Stimulated activated CD8-positive, alpha-beta memory T cell treated with anti-CD3 and anti-CD28 coated beads, Interleukin-7, amount 100 ng/mL, for 48 hours (primary cell): ENCODE measurements at places on chromosomes 12 and 14.

DNA sequence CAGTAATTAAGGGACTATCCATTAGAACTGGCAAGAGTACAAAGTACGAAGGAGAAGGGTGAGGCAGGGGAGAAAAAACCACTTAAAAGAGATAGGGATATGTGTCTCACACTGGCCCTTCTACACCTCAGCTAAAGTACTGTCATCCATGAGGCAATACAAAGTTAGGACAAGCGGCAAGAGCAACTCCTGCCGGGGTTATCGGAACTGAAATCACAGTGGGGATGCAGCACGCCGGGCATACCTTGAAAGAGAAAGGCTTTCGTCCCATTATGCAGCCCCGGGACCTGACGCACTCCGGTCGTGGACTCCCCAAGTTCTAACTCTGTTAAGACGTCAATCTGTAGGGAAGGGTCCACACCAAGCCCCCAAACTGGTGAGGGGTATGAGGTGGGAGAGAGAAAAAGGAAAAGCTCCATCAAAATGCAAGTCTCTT is 1.1 kb downstream of the NELL2 start:
- DNase-seq, result no peak

- DNase-seq, result no peak
Observed at GRCh38 chr12:62194616-62195015, 65.6 kb upstream of the USP15 start.

DNA sequence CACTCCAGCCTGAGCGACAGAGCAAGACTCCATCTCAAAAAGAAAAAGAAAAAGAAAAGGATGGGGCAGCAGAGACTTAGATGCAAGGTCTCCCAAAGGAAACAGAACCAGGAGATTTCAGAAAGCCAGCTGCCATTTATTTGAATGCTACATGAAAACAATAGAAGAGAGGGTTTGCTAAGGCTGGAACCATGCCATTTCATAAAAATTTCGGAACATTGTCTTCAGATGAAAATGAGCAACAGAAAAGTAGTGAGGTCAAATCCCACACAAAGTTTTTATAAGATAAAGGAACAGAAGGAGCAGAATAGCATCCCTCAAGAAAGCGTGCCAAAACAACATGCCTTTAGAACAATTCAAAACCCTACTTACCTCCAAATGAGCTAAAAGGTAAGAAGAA is 175.3 kb downstream of the ETV6 start:
- no peak for DNase-seq

GRCh38 chr14:58697930-58698642 is 60.3 kb downstream of the DACT1 start:
- no peak for DNase-seq

DNA sequence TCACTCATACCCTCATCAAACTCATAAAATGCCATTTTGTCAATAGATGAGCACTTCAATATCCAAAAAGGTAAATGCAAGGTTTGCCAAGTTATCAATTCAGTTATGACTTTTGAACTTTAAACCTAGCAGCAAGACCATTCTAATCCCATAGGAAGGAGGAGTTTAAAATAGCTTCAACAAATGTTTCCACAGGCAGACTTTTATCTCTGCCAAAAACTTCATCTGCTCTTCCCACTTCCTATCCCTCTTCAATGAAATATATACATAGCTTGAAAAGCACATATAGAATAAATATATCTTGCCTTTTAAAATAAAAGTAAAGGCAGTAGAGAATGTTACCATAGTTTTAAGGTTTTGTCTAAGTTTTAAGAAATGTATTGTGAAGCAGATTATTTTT is 1749.1 kb upstream of the SEL1L start:
- no peak for DNase-seq

DNA sequence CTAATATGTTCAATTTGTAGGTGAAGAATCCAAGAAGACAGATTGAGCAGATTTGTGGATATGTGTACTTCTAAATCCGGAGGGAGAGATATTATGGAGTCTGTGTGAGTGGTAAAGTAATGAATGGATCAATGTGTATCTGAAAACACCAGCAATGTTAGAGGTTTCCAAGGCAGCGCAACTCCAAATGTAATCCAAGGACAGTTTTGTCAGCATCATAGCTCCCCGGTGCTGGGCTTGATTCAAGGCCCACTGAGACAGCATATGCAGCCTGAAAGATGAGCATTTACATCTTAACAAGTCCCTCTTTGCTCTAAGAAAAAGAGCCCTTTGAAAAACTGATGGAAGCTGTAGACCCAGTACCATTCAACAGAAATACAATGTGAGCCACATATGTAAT is 38.3 kb upstream of the FRMD6 start:
- DNase-seq, result no peak

DNA sequence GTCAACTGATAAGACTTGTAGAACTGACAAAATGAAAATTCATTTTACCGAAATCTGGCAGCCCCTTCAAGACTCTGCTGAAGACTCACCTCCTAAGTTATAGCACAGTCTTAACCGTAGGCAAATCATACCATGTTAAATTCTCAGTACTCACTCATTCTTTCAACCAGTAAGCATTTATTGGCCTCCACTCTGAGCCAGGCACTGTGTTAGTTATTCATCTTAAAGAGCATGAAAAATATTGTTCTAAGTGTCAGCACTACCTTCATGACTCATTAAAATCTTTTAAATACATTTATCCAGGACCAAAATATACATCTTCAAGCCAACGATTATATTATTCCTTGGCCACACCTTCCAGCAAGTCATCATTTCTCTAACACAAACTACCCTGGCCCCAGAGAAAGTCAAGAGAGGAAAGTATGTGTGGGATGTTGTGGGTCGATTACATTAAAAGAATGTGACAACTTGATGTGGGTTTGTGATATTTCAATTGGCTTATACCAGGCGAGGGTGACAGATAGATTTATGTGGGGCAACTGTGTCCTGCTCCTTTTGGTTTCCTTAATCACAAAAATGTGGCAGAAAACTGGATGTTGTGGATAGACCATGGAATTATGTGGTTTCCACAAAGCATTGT is 55.0 kb downstream of the TMEM30B start:
- DNase-seq, result no peak

- DNase-seq, result no peak
Observed at GRCh38 chr12:123744836-123745235, 17.3 kb upstream of the DNAH10 start.

DNA sequence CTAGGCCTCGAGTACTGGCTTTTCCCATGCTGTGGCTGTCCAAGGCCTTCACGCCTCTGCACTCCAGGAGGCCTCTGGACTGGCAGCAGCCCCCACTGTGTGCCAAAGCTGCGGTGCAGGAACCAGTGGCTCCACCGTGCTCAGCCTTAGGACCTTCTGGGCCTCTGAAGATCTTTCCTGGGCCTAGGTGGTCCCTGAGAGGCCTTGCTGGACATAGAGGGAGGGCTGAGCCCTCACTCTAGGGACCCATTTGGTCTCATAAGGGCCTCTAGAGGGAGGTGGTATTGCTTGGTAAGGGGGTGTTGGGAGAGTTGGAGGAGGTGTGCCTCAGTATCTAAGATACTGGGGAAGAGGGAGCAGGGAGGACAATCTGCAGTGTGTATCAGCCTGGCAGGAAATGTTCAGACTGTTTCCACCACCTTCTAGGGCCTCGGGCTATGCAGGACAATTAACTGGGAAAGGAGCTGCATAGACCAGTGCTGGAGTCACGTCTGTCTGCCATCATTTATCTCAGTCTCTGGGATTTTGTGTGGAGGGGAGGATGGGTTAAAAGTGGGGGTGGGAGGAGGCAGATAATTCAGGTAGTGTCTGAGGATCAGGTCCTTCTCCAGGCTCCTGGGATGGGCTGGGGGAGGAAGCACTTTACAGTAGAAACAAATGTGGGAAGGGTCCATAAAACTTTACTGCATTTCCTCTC is 2.9 kb downstream of the HOXC5 start:
- no peak for DNase-seq

DNA sequence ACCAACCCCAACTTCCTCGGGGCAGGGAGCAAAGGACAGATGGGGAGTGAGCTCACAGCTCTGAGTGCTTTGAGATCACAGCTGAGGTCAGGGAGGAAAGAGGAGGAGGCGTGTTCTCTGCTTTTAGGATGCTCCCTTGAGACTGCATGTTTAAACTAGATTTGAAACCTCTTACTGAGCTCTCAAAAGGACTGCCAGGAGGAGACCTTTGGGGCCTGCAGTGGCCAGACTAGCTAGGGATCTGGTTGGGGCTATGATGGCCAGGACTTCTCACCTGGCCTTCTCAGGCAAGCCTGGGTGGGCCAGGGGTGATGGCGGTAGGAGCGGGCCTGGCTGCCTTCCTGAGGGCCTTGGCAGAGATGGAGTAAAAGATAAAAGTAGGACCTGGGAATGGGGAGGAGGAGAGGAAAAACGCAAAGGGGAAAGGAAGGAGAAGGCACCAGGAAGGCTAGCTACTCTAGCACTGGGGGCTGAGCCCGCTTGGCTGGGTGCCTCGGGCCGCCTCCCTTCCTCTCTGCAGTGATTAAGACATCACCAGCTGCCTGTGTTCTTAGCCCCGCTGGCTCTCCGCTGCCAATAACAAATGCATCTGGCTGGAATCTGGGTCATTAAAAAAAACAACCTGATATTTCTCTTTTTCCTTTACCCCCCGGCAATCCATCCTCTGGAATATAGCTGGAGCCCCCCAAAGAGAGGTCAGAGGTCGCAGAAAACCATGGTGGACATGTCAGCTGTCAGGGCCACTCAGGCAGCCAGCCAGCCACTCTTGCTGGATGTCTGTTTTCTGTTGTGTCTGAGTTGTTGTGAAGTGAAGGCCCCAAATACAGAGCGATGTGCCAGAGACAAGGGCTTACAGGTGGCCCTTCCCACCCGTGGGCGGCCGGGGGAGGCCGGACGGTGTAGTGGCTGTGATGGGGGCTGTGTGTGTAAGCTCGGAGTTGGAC is 141.3 kb downstream of the TSPAN9 start:
- DNase-seq, result no peak

DNA sequence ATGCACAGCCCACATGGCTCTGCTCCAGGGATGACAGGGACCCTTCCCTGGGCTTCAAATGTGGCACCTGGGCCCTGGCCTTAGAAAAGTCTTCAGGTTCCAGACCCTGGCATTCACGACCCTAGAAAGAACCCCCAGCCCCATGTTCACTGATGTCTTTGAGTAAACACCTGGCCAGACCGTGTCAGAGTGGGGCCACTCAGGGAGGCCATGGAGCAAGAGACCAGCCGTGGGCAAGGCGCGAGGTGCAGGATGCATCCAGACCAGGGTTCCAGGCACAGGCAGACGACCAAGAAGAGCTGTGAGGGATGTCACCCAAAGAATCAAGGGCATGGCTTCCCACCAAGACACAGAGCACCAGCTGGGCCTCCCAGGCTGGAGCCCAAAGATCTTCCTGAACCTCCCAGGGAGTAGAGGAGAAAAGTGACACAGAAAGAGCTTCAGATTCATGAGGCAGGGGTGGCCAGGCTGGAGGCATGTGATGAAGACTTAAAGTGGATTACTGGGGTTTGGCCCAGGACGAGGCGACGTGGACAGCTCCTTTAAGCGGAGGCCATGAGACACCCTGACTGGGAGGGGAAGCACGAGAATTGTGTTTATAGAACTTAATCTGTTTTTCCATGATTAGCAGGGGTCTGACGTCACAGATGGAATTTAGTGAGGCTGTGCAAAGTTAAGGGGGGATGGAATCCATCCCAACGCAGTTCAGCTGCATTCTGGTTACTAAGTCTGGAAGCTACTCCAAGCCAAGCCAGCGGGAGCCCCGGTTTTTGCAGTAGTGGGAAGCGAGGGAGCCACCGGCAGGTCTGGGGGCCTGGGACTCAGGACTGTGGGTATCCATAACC is 61.6 kb downstream of the ARL6IP4 start:
- DNase-seq, result no peak

- no peak for DNase-seq
Observed at GRCh38 chr12:75260316-75260715, 50.7 kb upstream of the KCNC2 start.

DNA sequence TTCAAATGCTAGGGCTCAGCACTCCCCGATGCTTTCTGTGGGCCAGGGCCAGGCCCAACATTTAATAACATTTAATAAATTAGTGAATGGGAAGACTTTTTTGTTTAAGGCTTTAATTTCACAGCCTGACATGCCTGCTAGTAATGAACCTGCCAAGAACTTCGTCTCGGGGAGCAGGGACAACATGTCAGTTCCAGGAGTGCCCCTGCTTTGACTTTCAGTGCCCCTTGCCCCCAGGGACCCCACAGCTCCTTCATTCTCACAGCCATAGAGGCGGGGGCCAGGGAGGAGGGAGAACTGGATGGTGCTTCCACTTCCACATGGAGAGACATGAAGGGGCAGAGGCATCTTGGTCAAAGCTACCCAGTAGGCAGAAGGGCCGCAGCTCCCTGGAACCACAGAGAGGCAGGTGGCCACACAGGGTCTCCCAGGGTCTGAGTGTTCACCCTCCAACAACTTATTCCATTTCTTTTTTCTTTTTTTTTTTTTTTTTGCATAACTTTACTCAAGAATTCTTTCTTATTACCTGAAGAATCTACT is 66.0 kb upstream of the DDX11 start:
- DNase-seq, result no peak

DNA sequence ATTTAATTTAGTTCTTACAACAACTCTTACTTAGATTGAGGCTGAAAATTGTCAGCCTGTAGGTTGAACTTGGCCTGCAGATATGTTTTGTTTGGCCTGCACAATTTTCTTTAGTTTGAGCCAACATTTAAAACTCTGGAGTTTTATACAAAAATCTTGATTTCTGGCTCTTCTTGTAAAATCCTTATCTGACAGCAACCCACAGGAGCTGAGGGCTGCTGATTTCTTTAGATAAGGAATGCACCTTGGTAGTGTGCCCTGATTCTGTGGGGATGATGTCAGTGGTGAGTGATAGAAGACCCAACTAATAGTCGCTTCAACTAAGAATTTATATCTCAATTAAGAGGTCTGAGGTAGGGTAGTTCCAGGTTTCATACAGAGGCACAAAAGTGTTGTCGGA is 49.5 kb downstream of the SOCS2 start:
- no peak for DNase-seq

GRCh38 chr12:69733638-69734037 is 5.0 kb upstream of the RAB3IP start:
- no peak for DNase-seq

- no peak for DNase-seq
Observed at GRCh38 chr14:77889971-77890442, 90.1 kb downstream of the ADCK1 start.

- DNase-seq, result no peak
Observed at GRCh38 chr14:97266653-97267052, 469.5 kb downstream of the VRK1 start.

- no peak for DNase-seq
Observed at GRCh38 chr12:92757597-92758121, 54.9 kb downstream of the PLEKHG7 start.

DNA sequence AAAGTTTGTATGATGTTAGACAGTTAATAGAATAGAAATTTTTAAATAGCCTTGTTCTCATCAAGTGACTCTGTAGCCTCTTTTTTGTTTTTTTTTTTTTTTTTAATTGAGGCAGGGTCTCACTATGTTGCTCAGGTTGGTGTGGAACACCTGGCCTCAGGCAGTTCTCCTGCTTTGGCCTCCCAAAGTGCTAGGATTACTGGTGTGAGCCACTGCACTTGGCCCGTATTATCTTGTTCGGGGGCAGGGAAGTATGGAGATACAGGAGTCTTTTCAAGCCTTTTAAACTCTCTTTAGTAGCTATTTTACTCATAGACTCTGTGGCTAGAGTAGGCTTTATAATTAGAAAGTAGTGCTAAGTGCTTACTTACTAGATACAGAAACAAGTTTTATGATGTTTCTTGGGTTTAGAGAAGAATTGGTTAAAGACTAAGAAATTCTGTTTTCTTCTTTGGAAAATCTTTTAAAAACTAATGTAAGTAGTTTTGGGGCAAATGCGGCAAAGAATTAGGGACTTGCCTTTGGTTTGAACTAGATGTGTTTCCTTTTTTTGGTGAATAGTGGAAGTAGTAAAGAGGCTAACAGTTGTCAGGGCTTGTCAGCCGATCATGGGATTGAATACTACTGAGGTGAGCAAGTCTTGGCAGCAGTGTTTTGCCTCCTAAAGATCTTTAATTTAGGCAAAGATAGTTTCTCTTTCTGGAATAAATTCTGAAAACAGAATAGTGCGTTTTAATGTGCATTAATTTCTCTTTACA is 31.3 kb downstream of the FBXO34 start:
- DNase-seq, result no peak
